ENCODE measurements at places on chromosomes 6 and 20.

- no peak for DNase-seq
Measured at GRCh38 chr6:131636880-131637792, at the start of gene ENPP3. Gene ENPP3 (plus strand): TSS chr6:131637302. CDS start chr6:131637385, 83 bp downstream.

- no peak for DNase-seq
Measured at GRCh38 chr6:105304366-105304765, 98.5 kb downstream of the PREP start.

- DNase-seq: no peak
Measured at GRCh38 chr6:24205020-24205492, 79.0 kb downstream of the NRSN1 start.

GRCh38 chr6:86978251-86978650 lies 40.9 kb downstream of the HTR1E start:
- no peak for DNase-seq

- DNase-seq: no peak
Measured at GRCh38 chr20:29448806-29449470, 1808.5 kb upstream of the DEFB115 start.

DNA sequence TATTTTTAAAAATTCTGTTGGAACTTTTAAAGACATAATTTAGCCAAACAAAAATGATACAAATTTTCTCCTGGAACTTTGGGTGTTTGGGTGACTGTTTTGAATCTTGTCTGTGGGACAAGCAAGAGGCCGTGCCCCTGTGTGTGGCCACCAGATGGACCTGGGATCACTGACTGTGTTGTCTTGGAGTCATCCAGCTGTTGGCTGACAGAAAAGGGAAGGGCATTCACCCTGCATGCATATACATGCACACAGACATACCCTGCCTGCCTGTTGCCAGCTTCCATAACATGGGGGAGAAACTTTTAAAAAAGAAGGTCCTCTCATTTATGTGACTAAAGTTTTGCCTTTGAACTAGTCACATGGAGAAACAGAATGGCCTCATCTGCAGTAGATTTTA lies 72.7 kb downstream of the BLOC1S5 start:
- DNase-seq: no peak

DNA sequence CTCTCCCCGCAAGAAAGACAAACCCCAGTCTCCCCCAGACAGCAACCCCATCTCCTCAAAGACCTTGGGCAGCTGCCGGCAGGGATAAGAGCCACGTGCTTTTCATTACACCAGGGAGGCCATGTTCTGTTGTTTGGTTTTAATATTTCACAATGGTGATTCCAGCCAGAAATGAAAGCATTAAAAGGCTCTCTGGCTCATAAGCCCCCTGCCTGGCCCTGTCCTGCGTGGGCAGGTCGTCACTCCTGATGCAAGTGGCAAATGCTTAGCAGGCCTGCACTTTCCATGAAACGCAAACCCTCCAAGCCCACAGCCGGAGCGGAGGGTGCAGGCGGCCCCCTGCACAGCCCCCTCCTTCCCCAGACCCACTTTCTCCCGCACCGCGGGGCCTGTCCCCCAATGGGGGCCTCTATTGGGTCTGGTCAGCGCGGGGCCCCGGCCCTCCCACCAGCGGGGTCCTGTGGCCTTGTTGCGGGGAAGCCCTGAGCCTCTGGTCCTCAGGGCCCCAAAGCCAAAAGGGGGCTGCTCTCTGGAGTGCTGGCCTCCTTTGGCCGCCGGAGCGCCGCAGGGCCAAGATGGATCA lies 77.2 kb downstream of the TMEM242 start:
- DNase-seq: no peak

- peak; percentile 24 for DNase-seq
Measured at GRCh38 chr6:43770372-43771209, 580 bp downstream of the VEGFA start.

DNA sequence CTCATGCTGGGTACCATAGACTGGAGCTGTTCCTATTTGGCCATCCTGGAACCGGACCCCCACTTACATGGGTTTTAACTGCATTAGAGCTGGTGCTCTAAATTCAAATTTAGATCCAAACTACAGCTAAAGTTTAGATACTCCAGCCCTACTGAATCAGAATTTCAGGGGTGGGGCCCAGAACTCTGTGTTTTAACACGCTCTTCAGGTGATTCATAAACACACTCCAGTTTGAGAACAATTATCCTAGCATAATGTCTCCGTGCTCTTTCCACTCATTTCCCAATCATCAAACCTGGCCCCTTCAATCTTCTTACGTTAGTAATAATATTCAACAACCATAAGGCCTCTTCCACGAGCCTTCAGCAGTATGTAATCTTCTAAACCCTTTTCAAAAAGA lies 15.3 kb downstream of the TRPC4AP start:
- no peak for DNase-seq

DNA sequence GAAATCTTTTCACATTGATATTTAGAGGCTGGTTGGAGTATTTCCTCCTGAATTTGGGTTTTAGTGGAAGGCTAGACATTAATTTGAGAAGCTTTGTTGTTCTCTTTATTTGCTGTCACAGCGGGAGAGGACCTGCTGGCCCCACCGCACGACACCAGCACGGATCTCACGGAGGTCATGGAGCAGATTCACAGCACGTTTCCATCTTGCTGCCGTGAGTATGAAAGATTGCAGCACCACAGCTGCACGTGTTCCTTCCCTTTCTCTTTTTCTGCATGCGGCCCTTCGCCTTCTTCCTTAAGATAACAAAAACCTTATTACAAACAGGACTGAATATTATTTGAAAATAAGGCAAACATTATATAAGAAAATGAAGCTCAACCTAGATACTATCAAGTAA lies 555.5 kb downstream of the UTRN start:
- no peak for DNase-seq

- DNase-seq: no peak
Measured at GRCh38 chr6:52741872-52742271, 21.4 kb downstream of the GSTA2 start.

- no peak for DNase-seq
Measured at GRCh38 chr6:53767941-53768340, 26.9 kb upstream of the LRRC1 start.

DNA sequence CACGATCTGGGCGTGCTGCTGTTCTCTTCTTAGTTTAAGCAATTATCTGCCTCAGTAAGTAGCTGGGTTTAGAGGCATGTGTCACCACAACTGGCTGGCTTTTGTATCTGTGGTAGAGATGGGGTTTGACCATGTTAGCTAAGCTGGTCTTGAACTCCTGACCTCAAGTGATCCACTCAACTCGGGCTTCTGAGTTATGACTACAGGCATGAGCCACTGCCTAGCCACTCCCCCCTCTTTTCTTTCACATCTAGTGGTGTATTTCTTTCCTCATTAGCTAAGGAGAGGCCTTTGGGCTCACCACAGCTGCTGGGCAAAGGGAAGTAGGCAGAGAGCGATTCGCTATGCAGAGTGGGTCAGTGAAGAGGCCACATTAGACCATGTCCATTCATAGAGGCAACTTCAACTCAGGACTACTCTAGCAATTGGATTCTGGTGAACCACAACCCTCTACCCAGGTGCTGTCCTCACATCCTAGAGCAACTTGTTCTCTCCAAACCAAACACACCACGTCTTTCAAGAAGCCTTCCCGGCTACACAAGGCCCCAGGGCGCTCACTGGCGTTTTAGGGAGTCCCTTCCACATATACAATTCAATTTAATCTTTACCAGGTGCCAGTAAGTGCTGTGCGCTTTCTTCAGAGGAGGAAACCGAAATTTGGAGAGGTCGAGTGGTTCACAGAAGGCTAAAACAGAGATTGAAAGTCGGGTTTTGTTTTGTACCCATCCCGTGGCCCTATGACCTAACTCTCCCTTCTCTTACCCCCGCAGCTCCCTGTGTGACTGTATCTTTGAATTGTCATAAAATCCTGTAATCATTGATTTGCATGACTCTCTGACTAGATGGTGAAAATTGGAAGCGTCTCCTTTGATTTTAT lies 26.5 kb upstream of the GFOD1 start:
- no peak for DNase-seq

DNA sequence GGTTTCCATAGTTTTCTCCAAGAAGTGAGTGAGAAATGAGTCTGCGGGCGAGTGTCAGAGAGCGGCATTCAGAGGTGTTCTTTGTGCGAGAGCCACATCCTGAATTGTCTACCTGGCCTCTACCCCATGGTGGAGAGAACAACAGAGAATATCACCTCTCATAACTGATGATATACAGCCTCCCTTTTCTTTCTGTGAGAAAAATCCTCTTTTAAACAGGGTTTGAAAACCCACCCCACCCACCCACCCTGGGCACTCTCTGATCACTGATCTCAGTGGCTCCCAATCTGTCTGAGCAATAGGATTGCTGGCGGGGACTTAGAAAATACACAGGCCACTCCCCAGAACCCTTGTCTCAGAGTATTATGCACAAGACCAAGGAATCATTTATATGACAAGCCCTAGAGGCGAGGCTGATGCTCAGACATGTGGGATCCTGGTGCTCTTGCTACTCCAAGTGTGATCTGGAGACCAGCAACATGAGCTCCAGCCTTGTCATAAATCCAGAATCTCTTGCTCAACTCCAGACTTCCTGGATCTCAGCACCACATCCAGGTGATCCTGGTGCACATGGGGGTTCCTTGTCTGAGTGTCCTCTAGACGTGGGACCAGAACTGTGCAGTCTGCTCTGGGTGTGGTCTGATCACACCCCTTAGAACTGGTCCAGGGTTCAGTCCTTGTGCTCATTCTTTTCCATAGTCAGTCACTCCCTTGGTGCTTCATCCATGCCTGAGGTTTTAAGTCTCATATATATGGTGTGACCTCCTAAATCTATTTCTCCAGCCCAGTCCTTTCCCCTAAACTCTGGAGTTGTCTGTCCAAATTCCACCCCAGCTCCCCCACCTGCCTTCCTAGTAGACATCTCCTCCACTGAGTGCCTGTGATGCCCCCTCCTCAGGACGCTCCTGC lies 5.3 kb downstream of the HLA-B start:
- DNase-seq: no peak

All from activated CD4-positive, alpha-beta T cell treated with anti-CD3 and anti-CD28 coated beads, Interleukin-2, amount 50 U/mL, for 4 hours (primary cell).